ENCODE measurements at places on chromosomes 5 and 9. TPM values are rescaled to one million over a fixed set of nuclear protein-coding genes. Genes with fewer than 3 reads are reported as not detected.

DNA sequence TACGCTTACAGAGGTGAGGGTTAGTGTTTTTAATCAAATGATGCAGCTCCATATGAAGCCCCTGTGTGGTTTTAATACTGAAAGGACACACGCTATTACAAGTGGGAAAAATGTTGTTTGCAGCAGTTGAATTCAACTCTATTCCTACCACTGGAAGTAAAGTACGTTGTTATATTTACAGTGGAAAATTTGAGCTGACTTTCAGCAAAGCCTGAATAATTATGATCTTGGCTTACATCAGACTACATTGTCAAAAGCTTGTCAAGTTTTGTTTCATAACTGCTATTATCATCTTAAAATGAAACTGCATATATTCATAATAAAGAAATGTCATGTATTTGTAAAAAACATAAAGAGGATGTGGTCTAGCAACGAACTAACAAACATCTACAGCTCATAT is 818.5 kb downstream of the SEMA5A start:
- H3K36me3 ChIP-seq, result no peaks in the 10 kb centered on the region
- DNase-seq, result peak; percentile 36
- H3K27ac ChIP-seq, result peak overlapping the region; percentile 87
- H3K4me1 ChIP-seq, result peaks cover 45% of the 10 kb centered on the region

- peak overlapping the region; percentile 22 for H3K4me3 ChIP-seq
- no peaks in the 10 kb centered on the region for H3K27me3 ChIP-seq
- no peak overlapping the region for H3K27ac ChIP-seq
- DNase-seq, result peak; percentile 88
- peaks cover 26% of the 10 kb centered on the region for H3K4me1 ChIP-seq
These were observed 17.5 kb downstream of the PTTG1 start for GRCh38 chr5:160439205-160439600.

SLC34A3 gene
- not detected for total RNA-seq

- peaks cover 6% of the 10 kb centered on the region for H3K4me1 ChIP-seq
- no peak for DNase-seq
These were observed 698 bp downstream of the NFX1 start for GRCh38 chr9:33291031-33291397.

GRCh38 chr5:168270476-168270875 is 21.0 kb upstream of the WWC1 start:
- H3K36me3 ChIP-seq, result no peaks in the 10 kb centered on the region
- no peak for DNase-seq
- H3K27me3 ChIP-seq, result no peaks in the 10 kb centered on the region
- H3K4me1 ChIP-seq, result peaks cover 12% of the 10 kb centered on the region
- H3K27ac ChIP-seq, result no peak overlapping the region

Measured in SJSA1 (cell line).